ENCODE measurements at places on chromosomes 1 and 21.

DNA sequence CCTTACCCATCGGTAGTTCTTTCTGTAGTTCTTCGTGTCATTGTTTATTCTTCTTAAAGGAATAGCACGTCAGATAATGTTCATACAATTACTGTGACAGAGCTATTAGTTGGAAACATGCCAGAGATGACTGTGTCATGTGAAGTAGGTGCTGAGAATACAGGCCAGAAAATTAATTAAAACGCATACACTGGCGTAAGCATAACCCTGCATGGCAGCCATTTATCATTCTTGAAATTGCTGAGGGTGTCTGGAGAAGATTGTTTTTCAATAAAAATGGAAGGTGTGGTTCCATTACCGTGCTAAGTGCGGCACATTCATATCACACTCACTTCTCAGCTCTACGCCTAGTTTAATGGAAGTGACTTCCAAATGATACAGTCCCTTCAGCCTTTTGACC lies 7.8 kb downstream of the ETS2 start:
- DNase-seq: no peak

GRCh38 chr1:97433094-97433823 lies 487.6 kb downstream of the DPYD start:
- DNase-seq: no peak

GRCh38 chr1:166032572-166033371 lies 134.0 kb downstream of the FAM78B start:
- no peak for DNase-seq

DNA sequence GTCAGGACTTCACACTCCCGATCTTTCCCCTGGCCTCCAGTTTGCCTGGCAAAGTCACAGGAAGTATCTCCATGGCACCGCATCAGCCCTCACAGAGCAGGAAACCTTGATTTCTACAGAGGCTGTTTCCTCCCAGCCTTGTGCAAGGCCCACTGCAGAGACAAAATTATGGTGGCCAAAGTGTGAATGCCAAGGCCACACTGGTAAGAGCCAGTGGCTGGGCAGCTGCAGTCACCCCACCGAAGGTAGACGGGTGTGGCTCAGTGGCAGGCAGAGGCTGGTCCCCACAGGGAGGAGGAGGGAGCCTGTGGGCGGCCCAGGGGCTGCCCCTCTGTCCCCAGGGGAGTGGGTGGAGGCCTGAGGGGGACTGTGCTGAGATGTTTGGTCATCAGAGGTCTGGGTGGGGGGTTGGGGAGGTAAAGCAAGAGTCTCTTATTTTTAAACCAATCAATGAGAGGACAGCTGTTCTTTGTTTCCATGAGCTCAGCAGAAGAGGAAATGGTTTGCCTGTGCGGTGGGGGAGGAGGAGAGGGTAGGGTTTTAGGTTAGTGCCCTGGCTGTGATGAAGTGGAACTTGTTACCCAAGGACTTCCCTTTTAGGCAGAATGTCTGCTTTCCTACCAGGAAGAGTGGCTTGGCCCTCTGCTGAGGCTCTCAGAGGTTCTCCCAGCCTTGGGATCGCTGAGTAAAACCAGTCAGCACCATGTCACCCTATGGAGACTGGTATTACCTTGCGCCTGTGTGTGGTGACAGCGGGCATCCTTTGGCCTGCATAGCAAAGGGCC lies 18.0 kb upstream of the BTG2 start:
- peak; percentile 70 for DNase-seq

DNA sequence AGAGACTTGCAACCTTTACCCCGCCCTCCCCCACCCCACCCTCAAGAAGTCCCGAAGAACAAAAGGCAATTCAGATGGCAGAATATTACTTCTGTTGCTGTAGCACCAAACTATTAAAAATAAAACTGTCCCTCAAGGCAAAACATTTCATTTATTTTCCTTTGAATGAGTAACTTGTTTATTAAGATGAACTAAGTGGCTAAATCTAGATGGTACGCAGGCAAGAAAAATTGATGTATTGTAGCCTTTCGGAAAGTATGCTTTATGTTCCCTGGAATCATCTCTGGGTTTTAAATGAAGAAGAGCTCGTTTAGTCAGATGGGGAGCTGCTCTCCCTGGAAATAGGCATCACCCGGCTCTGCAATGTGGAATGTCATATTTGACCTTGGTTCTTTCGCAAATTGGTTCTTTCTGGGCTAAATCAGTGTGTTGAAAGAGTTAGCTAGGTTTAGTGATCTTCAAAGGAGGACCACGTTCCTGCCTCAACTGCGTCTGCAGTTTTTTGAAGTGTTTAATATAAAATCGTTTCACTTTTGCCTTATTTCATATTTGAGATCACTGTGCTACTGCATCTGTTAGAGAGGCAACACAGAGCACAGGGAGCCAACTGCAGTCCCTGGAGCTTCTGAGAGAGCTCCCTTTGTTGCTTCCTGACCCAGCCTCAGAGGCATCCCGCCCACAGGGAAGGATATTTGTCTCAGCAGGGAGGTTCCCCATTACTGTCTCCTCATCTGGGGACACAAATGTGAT lies 61.8 kb downstream of the KIF26B start:
- no peak for DNase-seq

- no peak for DNase-seq
These were observed 367.6 kb upstream of the ZRANB2 start for GRCh38 chr1:71448444-71448843.

GRCh38 chr1:85933961-85934360 lies 222.6 kb downstream of the COL24A1 start:
- no peak for DNase-seq

- DNase-seq: no peak
These were observed 31.9 kb upstream of the KCNA2 start for GRCh38 chr1:110638058-110638457.

- DNase-seq: no peak
These were observed 387.2 kb upstream of the VAMP3 start for GRCh38 chr1:7383671-7384520.

GRCh38 chr1:150210091-150210490 lies 25.8 kb downstream of the ANP32E start:
- DNase-seq: no peak

DNA sequence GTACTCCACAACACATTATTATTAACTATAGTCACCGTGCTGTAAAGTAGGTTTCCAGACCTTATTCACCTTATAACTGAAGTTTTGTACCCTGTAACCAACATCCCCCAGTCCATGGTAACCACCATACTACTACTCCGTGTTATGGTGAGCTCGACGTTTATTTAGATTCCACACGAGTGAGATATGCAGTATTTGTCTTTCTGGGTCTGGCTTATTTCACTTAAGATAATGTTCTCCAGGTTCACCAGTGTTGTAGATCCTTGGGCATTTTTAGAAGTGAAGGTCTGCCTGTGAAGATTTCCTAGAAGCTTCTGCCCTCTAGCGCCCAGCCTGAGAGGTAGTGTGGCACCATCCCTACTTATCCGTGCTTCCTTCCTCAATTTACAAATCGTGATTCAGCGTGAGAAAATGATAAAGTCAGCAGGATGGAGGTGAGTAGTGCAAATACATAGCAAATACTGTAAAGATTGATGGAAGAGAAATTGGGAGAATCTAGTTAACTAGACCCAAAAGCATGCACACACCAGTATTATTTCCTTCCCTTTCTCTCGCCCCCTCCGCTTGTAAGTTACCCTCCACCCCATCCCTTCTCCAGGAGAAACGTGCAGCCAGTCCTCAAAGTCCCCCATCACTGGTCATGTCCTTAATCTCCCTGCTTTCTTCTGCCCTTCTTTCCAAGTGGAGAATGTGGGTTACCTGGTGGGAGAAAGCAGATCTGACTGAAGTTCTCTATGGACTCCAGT lies 36.0 kb upstream of the DISC1 start:
- DNase-seq: peak; percentile 48

- no peak for DNase-seq
These were observed 18.7 kb upstream of the CRB1 start for GRCh38 chr1:197249324-197249723.

GRCh38 chr1:192747301-192747700 lies 61.5 kb upstream of the RGS2 start:
- no peak for DNase-seq

- DNase-seq: no peak
These were observed 247.9 kb upstream of the DAB1 start for GRCh38 chr1:57671750-57672149.

DNA sequence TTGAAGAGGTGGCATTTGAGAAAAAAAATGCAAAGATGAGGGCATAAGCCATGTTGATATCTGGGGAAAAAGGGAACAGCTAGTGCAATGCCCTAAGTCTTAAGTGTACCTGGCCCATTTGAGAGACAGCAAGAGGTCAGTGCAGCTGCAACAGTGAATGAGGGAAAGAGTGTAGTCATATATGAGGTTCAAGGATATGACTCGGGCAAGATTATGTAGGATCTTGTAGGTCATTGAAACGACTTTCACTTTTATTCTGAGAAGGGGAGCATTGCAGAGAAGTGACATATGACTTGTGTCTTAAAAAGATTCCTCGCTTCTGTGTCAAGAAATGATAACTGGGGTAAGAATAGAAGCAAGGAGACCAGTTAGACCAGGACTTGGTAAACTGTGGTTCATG lies 31.0 kb downstream of the NTMT2 start:
- no peak for DNase-seq

DNA sequence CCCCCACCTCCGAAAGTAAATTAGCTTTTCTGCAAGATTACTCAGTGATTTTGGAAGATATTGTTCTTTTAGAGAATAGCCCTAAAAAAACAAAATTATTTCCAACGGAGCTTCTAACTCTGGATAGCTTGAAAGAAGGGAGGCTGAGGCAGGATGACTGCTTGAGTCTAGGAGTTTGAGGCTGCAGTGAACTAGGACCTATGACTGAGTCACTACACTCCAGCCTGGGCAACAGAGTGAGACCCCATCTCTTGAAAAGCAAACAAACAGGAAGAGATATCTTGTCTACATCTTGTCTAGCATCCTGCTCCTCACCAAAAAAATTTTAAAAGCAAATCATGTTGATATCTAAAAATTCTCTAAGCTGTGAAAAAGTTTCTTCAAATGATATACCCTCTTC lies 42.2 kb upstream of the CPLANE2 start:
- DNase-seq: no peak

DNA sequence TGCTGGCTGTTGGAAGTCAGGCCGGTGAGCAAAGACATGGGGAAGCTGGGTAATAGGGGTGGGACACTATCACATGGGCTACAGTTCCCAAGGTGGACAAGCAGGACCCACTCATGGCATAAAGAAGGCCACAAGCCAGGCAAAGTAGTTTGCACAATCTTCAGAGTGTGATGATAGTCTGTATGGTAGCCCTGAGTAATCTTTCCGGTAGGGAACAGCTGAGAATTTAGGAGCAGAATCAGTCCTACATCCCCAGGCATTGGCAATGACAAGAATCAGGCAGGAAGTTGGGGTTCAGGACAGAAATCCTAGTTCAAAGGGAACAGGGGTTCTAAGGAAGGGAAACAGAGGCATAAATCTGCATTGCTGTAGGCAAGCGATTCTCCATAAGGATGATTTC lies 23.9 kb upstream of the SPATA6 start:
- DNase-seq: no peak

DNA sequence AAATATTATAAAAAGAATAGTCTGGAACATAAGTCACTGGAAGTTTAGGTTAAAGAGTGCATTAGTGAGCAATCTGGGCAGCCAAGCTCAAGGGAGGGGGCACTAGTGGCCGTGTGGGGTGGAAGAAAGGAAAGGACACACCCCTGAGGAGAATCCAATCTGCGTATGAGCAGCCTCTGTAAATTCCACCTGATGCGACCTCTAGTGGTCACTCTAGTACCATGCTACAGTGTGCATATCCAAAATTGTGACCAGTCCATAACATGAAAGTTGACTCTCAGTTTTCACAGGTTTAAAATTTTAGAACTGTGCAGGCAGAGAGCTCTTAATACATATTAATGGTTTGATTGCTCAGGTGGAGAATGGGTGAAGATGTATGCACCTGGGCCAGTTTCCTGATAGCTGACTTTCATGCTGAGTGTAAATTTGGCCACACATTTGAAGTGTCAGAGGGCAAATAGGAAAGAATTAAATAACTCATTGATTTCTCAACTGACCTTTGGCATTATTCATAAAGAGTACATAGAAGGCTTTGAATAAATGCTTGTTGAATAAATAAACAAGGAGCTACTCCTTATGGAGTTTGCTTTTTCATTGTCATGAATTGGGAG lies 105.9 kb upstream of the C21orf91 start:
- peak; percentile 41 for DNase-seq

DNA sequence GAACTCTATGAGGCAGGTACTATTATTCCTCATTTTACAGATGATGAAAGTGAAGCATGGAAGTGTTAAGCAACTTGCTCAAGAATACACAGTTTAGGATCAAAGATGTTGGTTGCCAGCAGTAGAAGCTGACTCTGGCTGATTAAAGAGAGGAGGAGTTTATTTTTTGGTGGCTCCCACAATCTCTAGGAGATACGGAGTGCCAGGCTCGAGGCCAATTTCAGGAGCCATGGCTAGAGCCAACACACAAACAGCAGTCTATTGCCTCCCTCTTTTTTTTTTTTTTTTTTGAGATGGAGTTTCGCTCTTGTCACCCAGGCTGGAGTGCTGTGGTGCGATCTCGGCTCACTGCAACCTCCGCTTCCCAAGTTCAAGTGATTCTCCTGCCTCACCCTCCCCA lies 19.6 kb downstream of the TTF2 start:
- DNase-seq: no peak

DNA sequence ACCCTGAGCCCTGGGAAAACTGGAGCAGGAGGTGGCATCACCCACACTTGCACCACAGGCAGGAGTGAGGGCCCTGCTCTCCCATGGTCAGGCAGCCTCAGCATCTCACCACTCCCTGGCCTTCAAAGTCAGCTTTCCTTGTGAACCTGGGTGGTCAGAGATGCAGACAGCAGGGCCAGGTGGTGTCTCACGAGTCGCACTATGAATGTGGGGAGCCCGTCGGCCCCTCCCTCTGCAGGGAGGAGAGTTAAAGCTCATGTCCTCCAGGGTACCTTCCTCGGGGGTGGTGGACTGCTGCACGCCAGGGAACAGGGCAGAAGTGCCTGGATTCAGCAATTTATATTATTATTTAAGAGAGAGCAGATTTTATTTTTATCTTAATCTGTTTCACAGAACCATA lies 24.1 kb downstream of the ABCG1 start:
- DNase-seq: no peak

DNA sequence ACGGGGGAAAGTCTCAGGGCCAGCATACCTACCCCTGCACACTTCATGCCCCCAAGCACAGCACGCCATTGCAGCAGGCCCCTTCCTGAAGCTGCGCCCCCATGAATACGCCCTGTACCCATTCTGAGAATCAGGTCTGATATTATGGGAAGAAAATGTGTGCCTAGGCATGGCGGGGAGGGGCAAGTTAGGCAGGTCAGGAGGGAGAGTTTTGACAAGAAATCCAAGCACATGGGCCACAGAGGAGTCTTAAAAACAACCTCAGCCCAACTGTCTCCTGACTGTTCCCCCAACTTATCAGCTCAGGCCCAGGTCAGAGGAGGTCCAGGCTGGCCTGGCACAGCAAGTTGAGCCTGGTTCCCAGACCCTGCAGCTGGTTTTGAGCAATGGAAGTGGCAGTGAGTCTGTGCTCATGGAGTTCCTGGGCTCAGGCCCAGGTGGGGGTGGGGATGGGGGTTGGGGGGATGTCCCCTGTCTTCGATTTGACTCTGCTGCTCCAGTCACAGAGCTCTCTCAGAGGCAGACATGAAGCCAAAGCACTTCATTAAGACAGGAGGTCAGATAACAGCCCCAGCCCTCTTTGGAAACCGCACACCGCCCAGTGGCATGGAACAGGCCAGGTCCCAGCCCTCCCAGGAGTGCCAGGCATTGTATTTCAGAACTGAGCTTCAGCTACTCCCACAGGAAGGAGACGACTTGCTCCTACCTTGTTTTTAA lies 20.6 kb upstream of the BCAR3 start:
- no peak for DNase-seq
